ENCODE measurements at places on chromosomes 3 and 15. TPM values are rescaled to one million over a fixed set of nuclear protein-coding genes. Genes with fewer than 3 reads are reported as not detected.

- no peak for DNase-seq
Measured at GRCh38 chr3:141575879-141576743, 89.3 kb downstream of the RASA2 start.

- no peak for DNase-seq
Measured at GRCh38 chr3:37217098-37217849, 42.9 kb upstream of the LRRFIP2 start.

DNA sequence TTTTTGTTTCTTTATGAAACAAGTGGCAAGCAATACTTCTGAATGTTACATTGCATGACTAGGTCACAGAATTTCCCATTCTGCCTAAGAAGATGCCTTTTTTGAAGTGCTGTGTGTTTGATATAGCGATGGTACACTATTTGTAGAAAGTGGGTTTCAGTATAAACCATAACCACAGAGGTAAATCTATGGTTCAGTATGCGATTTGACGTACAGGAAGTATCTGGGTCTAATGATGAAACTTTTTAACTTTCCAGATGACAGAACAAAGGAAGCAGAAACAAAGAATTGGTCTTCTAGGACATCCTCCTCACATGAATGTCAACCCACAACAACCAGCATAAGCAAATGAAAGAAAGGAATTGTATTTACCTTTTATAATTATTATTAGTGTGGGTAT lies 133.4 kb upstream of the BHLHE40 start:
- DNase-seq, result no peak

Gene AMT
- 20.2 TPM for total RNA-seq

Gene MNS1
- total RNA-seq, result 0.55 TPM

Data from adrenal gland (tissue), 19 donors.